ENCODE measurements at places on chromosomes 12 and 14.
A peak's percentile ranks its signal among the peaks of the same experiment; 100 is the strongest.

- DNase-seq: no peak
Observed at GRCh38 chr12:89334548-89335169, 17.6 kb downstream of the DUSP6 start.

GRCh38 chr12:108833757-108834472, 23.5 kb downstream of the SSH1 start:
- DNase-seq: no peak

- no peak for DNase-seq
Observed at GRCh38 chr14:67228325-67228984, 12.8 kb upstream of the PALS1 start.

GRCh38 chr12:5783289-5783920, 161.7 kb downstream of the ANO2 start:
- DNase-seq: no peak

DNA sequence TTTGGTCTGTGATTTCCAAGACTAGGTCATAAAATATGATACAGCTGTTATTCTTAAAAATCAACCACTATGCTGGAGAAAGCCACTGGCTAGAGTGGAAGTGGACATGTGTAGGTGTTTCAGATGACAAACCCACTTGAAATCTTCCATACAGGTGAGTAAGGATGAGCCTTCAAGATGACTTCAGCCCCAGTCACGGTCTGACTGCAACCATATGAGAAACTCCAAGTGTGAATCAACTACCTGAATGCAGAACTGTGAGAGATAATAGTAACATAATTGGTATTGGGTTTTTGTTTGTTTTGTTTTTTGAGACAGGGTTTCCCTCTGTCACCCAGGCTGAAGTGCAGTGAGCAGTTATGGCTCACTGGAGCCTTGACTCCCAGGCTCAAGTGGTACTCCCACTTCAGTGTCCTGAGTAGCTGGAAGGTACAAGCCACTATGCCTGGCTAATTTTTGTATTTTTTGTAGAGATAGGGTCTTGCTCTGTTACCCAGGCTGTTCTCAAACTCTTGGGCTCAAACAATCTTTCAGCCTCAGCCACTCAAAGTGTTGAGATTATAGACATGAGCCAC, 273.3 kb upstream of the LRIG3 start:
- no peak for DNase-seq

DNA sequence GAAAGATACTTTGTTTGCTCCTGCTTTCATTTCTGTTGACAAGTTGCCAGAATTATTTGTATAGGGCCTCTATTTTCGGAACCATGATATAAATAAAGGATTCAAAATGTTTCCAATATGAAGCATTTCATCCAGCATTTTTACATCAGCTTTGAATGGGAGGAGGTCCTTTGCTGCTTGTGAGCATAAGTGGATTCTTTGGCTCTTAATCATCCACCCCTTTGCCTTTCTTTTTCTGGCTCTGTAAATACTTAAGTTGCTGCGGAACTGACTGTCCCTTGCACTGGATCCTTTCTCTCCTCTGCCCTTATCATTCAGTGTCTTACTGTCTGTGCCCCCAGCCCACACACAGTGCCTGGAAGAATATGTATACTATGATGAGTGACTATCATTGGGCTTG, 357.3 kb upstream of the RGS6 start:
- DNase-seq: peak; percentile 57

- DNase-seq: no peak
Observed at GRCh38 chr12:12505544-12506495, 56.8 kb downstream of the DUSP16 start.

GRCh38 chr12:58067610-58068387, 126.4 kb downstream of the ATP23 start:
- DNase-seq: peak; percentile 46

GRCh38 chr12:43305065-43305464, 246.9 kb downstream of the ADAMTS20 start:
- DNase-seq: no peak

DNA sequence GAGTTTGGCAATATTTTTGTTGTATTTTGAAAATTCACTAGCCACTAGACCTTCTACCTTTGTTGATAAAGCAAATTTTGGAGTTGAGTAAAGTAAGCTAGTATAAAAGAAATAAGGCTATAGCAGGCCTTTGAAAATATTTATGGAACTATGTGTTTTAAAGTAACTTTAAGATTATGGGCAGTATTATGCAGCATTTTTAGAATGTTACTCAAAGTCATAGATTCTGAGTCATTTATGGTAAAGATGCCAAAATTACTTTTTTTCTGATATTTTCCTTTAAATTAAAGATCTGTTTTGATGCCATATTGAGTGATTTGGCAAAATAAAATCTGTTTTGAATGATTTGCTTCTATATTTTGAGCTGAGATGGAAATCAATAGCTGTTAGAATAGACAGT, 57.2 kb downstream of the SYNE2 start:
- no peak for DNase-seq

GRCh38 chr14:96260341-96260821, 4.4 kb downstream of the BDKRB1 start:
- DNase-seq: no peak

GRCh38 chr12:53211476-53212381, 4.7 kb upstream of the ITGB7 start:
- no peak for DNase-seq

DNA sequence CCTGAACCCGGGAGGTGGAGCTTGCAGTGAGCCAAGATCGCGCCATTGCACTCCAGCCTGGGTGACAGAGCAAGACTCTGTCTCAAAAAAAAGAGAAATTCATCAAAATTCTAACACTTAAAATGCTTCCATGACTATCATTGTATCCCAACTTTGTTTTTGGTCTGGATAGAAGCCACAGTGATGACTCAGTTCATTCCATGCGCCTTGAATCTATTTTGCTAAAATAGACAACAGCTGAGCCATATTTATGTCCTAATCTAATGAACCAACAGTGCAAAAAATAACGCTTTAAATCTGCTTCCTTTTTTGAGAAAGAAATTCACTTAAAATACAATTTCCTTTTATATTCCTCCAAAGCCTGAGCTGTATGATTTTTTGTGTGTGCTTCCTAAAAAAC, 23.2 kb upstream of the BICD1 start:
- peak; percentile 72 for DNase-seq

- DNase-seq: no peak
Observed at GRCh38 chr14:68949601-68949965, 29.5 kb downstream of the ACTN1 start.

- no peak for DNase-seq
Observed at GRCh38 chr12:103590271-103590670, 3.2 kb downstream of the STAB2 start.

- DNase-seq: no peak
Observed at GRCh38 chr14:74684434-74684833, 28.4 kb downstream of the AREL1 start.

GRCh38 chr12:25254271-25254880, 3.6 kb upstream of the KRAS start:
- no peak for DNase-seq

DNA sequence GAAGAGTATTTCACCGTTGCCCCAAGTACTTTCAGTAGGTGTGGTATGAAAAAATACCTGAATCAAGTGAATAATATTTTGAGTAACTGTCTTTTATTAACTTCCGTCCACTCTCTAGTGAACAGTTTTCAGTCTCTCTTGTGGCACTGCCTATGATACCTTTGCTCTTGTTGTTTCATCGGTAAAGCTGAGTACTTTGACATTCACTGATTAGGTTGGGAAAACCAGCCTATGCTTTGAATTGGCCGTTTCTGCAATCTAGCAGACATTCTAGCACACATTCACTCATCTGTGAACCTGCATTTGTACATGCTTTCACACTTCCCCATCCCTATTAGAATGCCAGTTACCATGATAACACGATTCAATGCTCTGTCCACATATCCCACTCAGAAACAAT, 217.3 kb downstream of the FBXL14 start:
- DNase-seq: no peak

DNA sequence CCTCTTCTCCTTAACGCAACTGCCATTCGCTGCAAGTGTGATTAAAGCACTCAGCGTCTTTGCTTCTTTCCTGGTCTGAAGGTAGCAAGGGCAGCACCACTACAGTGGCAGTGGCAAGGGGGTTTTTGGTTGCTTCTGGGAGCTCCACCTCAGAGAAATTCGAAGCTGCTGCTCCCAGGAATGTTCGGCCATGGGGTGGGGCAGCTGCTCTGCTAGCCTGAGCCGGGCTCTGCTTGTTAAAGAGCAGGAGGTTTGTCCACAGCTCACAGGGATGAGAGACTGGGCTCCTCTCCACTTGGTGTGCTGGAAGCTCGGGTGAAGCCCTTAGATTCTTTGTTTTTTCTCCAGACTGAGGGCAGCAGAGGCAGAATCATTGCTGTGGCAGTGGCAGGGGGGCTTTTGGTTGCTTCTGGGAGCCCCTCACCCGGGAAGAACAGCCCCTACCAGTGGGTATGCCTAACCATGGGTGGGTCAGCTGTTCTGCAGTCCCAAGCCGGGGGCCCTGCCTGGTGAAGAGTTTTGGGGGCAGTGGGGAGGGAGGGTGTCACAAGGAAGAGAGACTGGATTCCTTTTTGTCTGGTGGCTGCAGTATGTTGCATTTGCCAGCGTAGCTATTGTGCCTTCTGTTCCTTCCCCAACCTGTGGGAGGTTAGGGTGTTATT, 340.2 kb downstream of the AEBP2 start:
- DNase-seq: no peak

- no peak for DNase-seq
Observed at GRCh38 chr12:123935956-123936355, 36.7 kb downstream of the CCDC92 start.

DNA sequence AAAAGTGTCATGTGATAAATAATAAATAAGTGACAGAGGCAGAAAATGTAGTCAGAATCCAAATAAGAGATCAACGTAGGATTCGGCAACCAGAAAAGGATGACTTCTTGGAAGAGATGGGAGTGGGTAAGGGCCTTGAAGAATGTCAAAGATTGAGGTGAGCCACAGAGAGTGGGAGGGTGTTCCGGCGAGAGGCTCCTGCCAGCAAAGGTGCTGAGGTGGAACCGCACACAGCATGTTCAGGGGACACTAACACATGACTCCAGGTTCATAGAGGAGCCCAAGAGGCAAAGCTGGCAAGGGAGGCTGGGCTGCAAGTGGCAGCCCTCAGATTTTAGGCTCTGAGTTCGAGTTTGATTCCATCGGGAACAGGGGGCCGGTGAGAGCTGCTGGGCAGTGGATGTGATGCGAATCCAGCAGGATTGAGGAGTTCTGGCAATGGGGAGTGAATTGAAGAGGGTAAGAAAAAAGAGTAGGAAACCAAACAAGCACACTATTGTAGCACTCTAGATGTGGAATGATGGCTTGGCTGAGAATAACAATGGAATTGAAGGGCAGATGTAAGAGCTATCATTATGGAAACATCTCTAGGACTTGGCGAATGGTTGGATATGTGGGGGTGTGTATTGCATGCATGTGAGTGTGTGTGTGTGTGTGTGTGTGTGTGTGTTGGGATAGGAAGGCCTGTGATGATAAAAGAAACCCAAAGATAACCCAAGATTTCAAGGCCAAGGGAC, 36.5 kb downstream of the LRRC74A start:
- DNase-seq: no peak

DNA sequence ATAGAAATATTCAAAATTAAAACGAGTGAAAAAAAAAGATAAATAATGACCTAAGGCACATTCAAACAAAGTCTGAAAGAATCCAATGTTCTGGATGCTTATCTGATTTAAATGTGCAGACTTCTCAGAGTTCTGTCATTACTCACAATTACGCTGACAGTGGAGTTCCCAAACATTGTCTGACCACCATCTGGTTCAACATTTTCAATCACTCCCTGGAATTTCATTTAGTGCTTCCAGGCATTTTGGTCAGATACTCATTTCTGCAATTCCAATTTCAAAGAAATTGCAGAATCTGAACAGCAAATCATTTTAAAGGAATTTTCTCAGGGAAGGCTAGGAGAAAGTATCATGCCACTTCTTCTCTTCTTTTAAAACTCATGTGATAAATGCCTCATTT, 398.2 kb upstream of the PDE3A start:
- peak; percentile 42 for DNase-seq

DNA sequence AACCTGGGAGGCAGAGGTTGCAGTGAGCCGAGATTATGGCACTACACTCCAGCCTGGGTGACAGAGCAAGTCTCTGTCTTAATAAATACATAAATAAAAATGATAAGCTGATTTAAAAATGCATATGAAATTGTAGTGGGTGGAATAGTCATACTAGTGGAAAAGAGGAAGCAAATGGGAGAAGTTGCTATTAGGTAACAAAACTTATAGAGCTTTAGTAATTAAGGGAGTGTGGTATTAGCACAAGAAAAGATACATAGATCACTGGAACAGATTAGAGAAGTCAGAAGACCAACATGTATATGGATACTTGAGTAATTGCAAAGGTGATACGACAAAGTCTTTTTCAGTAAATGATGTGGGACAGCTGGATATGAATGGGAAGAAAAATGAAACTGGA, 26.5 kb downstream of the TECPR2 start:
- no peak for DNase-seq

DNA sequence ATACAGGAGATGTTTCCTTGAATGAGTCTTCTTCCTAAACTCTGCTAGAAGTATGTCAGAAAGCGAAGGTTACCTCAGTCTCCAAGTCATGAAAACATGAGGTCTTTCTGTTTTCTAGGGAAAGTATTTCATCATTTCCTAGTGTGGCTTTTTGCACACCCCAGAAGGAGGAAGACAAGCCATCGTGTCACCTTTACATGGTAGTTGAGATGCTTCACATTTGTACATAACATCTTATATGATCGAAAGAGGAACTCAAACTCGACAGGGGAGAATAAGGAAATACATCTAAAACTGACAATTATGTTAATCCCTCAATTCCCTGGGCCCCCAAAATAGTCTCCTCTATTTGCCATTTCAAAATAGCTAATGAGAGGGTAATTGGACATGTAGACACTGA, 214.1 kb upstream of the PLEKHG7 start:
- no peak for DNase-seq

GRCh38 chr12:57759360-57759980, 4.6 kb downstream of the MARCHF9 start:
- no peak for DNase-seq

DNA sequence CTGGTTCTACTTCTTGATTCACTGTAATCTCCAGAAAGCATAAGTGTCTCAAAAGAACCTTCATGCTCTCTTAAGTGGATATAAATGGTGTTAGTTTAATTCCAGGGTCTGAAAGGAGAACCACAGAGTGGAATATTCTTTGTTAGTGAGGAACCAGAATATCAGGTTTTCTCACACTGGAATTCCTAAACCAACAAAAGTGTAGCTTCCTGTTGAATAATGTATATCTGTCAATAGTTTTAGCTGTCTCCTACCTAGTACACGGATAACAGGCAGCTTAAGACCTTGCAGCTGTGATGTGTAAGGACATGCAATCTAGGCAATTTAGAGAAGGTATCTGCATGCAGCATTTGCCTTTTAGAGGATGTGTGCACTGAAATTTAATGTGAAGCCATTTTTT, 24.0 kb downstream of the LRIG3 start:
- no peak for DNase-seq

- DNase-seq: no peak
Observed at GRCh38 chr12:74105434-74105833, 432.2 kb upstream of the ATXN7L3B start.

DNA sequence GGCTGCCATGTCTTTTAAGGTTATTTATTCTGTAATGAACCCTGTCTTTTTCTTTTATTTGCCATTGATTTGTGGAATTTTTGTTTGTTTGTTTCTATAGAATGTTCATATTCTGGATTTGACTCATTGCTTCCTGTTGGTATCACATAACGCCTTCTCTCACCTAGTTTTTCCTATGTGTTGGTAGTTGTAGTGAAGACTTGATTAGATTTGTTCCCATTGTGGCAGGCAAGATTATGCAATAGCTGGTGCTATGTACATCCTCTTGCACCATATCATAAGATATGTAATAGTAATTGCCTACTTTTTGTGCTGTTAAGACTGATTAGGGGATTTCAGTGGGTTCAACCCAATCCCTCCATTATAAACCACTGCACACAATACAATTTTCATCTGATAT, 3.9 kb upstream of the KRT6B start:
- no peak for DNase-seq

- DNase-seq: no peak
Observed at GRCh38 chr14:60632257-60632656, 17.0 kb downstream of the SIX1 start.
